ENCODE measurements at places on chromosomes 7 and 10.

DNA sequence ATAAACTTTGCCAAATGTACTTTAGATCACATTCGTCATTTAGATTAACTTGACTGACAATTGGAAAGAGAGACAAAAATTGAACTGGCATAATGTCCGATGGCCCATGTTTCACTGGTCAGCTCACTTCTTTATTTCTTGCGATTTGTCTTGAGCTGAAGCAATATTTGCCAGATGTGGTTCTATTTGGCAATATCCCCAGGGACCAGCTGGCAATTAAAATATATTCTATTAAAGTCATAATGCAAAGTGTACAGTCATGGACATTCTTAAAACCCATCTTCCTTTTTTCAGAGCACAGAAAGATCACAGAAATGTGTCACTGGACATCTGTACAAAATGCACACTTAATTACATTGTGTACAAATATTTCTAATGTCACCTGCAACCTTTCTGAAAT, 26.3 kb downstream of the NEBL start:
- DNase-seq, result no peak

DNA sequence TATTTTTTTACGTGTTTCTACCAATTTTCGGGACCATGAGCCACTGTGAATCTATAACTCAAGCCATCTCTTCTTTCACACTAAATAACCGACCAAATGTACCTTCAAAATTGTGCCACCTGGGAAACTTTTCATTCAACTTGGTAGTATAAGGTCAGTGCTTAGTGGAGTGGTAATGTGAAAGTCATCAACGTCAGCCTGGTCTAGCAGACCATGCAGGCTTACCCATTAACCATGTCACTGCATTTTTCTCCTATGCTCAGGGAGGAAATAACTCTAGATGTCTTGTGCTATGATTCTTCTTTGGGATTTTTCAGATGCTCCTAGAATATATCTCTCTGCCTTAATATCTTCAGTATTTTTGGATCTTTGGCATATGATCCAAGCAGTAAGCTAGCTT, 1075.4 kb upstream of the POT1 start:
- DNase-seq, result no peak

DNA sequence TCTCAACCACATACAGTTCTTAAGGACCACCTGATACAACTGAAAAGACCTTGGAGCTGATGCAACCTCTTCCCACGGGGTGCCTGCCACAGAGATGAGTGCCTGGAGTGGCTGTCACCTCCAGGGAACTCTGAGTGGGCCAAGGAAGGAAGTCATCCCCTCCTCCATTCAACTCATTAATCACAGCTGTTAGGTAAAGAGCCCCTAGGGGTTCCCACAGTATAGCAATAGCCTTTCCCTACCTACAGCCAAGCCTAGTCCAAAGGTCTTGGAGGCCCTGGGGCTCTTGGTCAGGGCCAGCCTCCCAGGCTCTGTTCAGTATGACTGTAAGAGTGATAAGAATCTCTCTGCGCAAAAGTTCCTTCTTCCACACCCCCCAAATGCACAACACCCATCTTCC, 70.4 kb upstream of the NFE2L3 start:
- no peak for DNase-seq

DNA sequence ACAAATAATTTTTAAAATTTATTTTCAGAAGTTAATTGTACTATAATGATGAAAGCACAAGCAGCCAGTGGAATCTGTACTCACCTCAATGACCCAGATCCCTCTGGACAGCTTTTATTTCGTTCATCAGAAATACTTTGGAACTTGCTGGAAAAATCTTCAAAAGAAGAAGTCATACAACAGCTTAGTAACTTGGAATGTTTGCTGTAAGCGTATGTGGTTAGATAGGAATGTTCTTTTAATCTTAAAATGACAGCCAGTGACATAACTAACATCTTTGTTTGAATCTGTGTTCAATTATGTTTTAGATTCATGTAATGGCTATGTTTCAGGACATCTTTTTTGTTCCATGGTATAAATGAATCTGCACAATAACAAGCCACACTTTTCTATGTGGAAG, 26.8 kb downstream of the CFAP69 start:
- peak; percentile 25 for DNase-seq

DNA sequence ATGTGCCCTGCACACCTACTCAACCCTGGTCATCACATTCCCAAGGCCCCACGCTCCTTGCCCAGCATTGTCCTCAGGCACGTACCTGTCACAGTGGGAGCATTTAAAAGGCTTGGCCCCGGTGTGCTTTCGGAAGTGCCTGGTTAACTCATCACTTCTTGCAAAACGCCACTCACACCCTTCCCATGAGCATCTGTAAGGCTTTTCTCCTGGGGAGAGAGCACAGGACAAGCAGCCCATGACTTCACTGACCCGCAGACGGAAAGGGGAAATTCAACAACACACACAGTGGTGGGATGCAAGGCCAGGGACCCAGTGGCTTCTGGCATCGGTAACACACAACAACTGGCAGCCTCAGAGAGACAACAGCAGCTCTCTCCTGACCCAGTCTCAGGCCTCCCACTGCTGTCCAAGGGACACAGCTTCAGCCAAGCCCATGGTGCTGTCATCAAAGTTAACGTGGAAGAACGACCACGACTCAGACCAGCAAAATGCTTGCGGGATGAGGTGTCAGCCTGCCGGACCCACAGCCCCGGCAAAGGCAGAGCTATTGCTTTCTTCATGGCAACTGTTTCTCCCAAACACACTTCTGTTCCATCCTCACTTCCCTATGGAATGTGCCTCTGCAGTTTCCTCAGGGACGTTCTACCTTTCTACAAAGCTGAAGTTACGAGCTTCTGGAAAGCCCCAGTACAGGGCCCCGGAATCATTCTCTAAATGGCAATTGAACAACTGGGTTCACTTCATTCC, 4.8 kb downstream of the KLF6 start:
- no peak for DNase-seq

DNA sequence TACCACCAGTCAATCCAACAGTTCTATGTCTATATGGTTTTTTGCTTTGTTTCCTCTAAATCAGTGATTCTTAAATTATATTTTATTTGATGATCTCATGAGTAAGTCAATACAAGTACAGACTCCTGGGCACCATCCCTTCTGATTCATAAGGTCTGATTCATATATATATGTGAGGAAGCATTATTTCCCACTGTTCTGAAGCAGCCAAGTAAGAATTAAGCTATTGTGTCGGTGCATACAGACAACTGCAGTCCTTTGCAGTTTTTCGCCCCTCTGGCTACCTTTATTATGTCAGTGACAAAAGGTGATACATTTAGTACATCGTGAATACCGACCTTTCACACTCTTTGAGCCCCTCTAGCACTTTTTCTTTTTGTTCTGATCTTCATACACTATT, 1079.6 kb upstream of the C7orf33 start:
- DNase-seq, result no peak

- DNase-seq, result no peak
Observed at GRCh38 chr7:83769407-83769806, 120.5 kb upstream of the SEMA3E start.

- no peak for DNase-seq
Observed at GRCh38 chr10:110503528-110504110, 5.9 kb downstream of the DUSP5 start.

GRCh38 chr7:7183061-7183837, 905 bp downstream of the C1GALT1 start:
- DNase-seq, result no peak

DNA sequence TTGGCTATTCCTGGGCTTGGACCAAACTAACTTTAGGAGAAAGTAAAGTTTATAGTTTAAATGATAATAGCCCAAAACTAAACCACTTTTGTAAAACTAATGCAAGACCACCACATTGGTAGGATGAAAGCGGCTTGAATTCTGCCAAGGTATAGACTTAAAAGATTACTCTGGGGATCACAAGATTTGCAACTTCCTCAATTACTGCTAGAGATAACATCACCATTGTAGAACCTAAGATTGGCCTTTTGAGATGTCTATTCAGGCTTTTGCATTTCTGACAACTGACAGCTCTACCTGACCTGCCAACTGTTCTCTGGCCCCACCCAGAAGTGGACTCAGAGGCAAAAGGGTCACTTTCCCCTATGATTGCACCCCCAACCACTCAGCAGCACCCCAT, 162.4 kb downstream of the TNS3 start:
- no peak for DNase-seq

DNA sequence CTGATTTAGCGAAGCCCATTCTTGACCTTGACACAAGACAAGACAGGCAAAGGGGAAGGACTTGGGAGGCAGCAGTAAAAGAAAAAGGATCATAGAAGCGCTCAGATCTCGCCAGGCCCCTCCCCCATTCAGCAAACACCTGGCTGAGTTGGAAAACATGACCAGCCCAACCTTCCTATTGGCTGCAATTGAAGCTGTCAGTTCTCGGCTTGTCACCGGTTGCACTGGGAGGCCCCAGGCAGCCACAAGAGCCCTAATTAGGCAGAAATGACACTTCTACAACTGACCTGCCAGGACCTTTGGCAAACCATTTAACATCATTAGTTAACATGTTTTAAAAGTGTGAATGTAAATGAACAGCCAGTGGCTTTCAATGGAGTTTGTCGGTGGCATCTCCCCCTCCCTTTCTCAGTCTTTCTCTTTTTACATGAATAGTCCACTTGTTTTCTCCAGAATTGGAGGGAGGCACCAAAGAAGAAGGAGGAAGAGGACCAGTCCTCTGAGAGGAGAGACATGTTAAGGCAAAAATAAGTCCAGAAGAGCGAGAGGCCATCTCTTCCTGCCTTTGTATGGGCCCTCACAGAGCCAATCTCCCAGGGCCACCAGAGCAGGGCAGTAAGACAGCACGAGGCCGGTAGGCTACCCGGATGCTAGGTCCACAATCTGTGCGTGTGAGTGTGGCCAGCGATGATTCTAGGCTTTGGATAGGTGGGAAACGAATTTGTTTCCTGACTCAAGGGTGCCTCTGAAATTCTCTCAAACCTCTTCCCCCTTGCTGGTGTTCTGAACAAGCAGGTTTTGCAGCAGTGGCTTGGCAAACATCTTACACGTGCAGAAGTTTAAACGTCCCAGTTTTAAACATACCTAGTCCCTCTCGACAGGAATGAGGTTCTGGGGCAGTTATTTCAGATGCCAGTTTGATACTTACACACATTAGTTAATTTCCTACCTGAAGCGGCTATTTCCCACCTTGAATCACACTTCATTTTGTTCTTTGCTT, 15.0 kb upstream of the ENO4 start:
- DNase-seq, result no peak

- no peak for DNase-seq
Observed at GRCh38 chr10:33093362-33093761, 135.3 kb upstream of the ITGB1 start.

- DNase-seq, result no peak
Observed at GRCh38 chr10:45425621-45426563, 51.9 kb downstream of the ALOX5 start.

GRCh38 chr7:100483722-100484672, at the start of gene NYAP1:
NYAP1 (plus strand) TSS chr7:100483927; CDS start chr7:100485312, 1,385 bp downstream.
- DNase-seq, result no peak

- DNase-seq, result no peak
Observed at GRCh38 chr7:284762-285722, 4.9 kb upstream of the FOXL3 start.

- DNase-seq, result no peak
Observed at GRCh38 chr10:31158011-31158658, 126.5 kb upstream of the ZNF438 start.

DNA sequence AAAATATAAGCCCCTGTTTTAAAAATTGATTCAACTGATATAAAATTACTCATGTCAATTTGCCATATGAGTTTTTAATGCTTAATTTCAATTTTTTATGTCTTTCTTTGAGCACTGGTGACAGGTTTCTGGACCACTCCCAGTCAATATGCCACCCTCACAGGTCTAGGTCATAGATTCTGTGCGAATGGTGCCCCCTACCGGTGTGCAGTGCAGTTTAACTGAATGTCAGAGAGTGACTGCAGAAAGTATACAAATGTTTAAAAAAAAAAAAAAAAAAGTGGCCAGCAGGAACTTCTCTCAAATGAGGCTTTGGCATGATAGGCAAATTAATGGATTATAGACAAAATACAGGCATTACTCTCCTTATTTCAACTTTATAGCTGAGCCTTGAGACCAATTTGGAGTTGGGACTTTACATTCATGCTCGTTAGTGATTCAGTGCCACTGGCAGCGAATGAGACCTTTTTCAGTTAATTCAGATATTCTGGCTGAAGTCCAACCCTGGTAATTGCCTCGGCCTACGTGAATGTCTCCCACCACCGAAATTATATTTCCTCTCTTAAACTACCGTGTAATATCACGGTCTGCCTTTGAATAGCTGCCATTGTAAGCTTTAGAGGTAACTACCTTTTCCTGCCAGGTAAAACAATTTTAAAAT, 427.6 kb downstream of the PHTF2 start:
- DNase-seq, result peak; percentile 22

GRCh38 chr10:480498-480927, 209.0 kb downstream of the DIP2C start:
- DNase-seq, result no peak

- DNase-seq, result no peak
Observed at GRCh38 chr7:47653550-47654411, 71.9 kb upstream of the TNS3 start.

DNA sequence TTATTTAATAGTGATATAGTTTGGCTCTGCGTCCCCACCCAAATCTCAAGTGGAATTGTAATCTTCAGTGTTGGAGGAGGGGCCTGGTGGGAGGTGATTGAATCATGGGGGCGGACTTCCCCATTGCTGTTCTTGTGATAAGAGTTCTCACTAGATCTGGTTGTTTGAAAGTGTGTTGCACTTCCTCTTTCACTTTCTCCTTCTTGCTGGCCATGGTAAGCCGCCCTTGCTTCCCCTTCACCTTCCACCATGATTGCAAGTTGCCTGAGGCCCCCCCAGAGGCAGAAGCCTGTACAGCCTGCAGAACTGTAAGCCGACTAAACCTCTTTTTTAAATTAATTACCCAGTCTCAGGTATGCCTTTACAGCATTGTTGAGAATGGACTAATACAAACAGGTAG, 101.4 kb downstream of the MTPAP start:
- DNase-seq, result no peak

DNA sequence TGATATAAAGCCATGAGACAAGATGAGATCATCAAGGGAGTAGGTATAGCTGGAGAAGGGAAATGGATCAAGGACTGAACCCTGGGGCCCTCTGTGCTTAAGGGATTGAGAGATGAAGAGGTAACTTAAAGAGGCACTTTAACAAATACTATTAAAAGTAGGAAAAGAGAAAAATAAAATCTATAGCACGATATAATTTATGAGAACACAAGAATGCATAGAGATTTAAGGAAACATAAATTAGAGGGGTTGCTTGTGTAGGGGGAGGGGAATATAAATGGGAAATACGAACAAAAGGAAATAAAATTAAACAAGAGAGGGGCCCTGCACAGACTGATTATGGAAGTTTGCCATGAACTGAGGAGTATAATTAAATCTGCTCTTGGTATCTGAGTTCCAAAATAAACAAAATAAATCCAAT, 15.6 kb upstream of the LRRC17 start:
- DNase-seq, result no peak

- no peak for DNase-seq
Observed at GRCh38 chr10:78604286-78604685, 464.5 kb upstream of the ZMIZ1 start.

- DNase-seq, result no peak
Observed at GRCh38 chr10:60171436-60172013, 218.2 kb downstream of the ANK3 start.

- DNase-seq, result no peak
Observed at GRCh38 chr10:69222157-69223027, 2.3 kb downstream of the HKDC1 start.

- DNase-seq, result no peak
Observed at GRCh38 chr7:28446131-28446530, 33.8 kb downstream of the CREB5 start.

- DNase-seq, result no peak
Observed at GRCh38 chr10:96321822-96322221, 17.6 kb downstream of the DNTT start.
